ENCODE measurements at places on chromosomes 12 and 14.
A peak's percentile ranks its signal among the peaks of the same experiment; 100 is the strongest.

- DNase-seq, result peak; percentile 65
These were observed 24.3 kb upstream of the PLEKHD1 start for GRCh38 chr14:69460093-69460701.

DNA sequence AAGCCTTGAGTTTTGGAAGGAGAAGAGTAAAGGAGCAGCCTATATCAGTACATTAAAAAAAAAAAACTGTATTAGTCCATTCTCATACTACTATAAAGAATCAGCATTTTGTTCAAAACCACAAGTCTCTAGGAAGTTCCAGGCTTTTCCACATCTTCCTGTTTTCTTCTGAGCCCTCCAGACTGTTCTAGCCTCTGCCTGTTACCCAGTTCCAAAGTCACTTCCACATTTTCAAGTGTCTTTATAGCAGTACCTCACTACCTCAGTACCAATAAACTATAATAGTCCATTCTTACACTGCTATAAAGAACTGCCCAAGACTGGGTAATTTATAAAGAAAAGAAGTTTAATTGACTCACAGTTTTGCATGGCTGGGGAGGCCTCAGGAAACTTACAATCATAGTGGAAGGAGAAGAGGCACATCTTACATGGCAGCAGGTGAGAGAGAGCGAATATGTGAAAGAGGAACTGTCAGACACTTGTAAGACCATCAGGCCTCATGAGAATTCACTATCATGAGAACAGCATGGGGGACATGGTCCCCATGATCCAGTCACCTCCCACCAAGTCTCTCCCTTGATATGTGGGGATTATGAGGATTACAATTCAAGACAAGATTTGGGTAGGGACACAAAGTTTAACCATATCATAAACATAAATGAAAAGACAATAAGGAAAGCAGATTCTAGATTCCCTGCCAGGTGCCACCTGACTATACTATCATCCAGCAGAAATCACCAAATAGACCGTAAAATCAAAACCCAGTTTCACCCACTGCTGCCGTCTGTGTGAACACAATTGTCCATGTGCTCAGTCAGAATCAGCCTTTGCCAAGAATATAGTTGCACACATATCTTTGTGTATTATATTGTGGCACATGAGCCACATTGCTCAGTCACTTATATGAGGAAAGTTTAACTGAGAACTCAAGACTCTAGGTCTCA lies 27.8 kb downstream of the TOGARAM1 start:
- DNase-seq, result no peak

DNA sequence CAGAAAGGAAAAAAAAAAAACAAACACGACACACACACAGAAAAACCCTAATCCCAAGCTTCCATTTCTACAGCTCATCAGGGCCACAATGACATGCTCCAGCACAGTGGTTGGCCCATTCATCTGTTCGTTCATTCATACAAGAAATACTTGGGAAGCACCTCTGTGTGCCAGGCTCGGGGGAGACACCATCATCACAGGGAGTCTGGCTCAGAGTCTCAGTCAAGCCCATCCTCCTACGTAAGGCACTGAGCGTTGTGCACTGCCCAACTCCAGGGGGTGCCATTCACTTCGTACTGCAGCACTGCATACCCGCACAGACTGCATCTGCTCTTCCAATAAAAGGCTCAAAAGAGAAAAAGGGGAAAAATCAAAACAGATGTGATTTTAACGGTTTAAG lies 15.3 kb downstream of the VPS37B start:
- DNase-seq, result no peak

DNA sequence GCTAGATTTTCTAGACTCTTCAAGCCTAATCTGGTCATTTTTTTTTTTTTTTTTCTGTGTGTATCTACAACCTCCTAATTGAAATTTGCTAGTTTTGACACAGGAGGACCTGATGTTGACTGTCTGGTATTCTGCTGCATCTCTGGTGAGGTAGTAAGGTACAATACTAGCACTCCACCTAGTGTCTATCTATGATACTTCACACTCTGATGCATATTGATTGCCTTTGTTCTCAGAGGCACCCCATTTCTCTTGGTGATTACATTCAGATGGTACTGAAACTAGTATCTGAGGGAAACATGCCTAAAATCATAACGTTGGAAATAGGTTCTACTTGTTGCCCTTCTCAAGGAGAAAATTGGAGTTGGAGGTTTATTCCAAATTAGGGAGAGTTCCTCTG lies 930.5 kb upstream of the NOVA1 start:
- DNase-seq, result no peak

- peak; percentile 22 for DNase-seq
These were observed 29.0 kb downstream of the TESC start for GRCh38 chr12:117069926-117070900.

- DNase-seq, result no peak
These were observed 231.2 kb upstream of the DCN start for GRCh38 chr12:91413581-91414546.

DNA sequence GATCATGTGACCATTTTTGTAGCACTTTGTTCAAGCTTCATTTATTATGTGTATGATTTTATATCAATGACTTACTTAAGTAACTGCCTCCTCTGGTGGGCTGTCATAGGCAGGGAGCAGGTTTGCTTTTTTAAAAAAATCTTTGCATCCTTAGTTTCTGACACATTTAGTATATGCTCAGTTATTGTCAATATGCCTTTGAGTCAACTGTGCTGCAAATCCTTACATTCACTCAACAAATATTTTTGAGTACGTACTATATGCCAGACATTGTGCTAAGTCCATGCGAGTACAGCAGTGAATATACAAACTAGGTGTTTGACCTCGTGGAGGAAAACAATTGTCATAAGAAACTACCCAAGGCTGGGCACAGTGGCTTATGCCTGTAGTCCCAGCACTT lies 4.4 kb upstream of the ANAPC5 start:
- no peak for DNase-seq

- no peak for DNase-seq
These were observed 16.6 kb downstream of the SSH1 start for GRCh38 chr12:108840605-108841332.

DNA sequence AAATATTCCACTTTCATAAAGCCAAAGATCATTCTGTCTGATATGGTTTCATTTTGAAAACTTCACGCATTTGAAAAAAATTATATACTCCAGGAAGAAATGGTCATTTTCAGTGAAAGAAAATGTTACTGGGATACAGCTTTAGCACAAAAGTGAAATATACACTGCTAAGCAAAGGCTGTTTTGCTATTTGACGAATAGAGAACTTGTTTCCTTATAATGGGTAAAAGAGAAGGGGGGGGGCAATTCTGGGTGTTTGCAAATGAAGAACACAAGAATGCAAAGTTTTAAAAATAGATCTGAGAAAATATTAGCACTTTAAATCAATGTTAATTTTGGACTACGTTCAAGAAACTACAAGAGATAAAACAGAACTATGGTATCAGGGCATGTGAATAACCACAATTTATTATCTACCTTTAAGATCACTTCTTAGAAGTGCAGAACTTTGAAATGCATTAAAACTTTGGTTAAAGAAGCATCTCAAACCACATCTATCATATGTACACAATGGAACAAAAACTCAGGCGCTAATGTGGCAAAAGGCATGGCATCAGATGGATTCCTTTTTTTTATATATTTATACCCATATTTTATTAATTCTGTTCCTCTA lies 51.1 kb downstream of the EFCAB11 start:
- peak; percentile 29 for DNase-seq

GRCh38 chr14:39755269-39755878 lies 323.1 kb upstream of the FBXO33 start:
- DNase-seq, result no peak

- DNase-seq, result peak; percentile 39
These were observed 827.9 kb downstream of the BCL11B start for GRCh38 chr14:98444077-98444476.

DNA sequence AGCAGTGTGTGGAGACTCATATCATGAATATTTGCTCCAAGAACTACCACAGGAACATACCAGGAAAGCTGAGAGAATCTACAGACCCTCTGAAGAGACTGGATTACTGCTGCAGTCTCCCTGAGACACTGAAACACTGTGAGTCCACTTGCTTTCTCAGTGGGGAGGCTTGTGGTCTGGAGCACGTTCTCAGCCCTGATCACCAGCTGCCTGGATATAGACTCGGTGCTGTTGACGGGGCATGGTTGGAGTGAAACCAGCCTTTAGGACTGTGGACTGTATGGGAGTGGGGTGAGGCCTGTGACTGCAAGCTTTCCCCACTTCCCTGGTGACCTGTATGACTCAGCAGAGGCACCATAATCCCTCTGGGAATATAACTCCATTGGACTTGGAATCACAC lies 525.8 kb upstream of the FBXO33 start:
- no peak for DNase-seq

DNA sequence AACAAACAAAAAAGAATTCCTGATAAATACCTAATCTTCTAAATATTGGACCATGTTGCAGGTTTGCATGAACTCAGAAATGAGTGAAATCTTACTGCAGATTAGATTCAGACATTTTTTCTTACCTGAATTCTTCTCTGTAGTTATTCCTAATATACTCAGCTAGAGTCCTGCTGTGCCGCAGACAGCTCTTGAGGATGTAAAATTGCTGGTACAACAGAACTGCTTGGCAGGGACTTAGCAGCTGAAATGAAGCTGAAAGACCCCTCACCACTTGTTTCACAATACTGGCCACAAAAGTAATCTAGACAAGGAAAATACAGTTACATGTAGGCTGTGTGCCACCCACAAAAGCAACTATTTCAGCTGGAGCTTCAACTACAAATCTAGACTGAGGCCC lies 48.3 kb upstream of the KICS2 start:
- no peak for DNase-seq

DNA sequence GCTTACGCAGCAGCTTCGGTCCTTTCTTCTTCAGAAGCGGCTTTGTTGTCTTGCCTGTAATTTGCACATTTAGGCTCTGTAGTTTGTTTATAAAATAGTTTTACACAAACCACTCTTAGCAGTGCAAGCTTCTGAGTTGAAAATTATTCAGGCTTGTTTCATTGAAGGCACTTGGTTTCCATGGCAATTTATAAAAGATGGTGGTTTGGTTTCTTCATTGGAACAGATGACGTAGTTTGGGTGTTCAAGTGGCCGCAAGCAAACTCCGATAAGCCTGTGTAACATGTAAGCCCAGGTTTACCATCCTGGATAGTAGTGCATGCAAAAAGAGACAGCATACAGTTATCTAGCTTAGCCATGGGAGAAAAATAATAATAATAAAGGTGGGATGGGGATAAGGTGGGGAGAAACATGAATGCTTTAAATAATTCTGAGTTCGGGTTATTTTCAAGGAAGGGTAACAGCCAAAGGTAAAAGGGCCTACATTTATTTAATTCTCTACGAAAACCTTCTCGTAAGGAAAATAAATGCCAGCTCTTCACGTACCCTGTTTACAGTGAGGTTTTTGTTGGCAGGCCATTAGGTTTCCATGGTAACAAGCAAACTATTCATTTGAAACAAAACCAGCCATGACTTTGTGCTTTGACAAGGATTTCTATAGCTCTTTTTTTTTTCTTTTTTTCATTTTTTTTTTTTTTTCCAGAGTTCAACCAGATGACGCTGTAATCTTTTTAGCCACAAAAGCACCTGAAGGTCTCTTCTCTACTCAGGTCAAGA lies 189.6 kb upstream of the RPL10L start:
- no peak for DNase-seq

DNA sequence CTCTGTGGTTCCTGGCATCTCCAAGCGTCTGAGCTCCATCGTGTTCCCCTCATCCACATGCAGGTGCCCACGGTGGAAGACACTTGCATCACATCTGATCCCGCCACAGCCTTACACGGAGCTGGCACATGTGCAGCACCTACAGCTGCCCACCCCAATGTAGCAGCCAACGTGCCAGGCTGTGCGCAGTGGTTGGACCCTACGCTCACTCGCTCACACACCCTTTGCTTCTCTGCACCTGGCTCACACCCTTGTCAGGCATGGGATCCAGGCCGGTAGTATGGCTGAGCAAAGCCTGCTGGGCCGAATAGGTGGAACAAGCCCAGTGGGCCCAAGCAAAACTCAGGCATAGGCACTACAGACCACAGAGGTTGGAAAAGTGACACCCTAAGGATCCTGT lies 567.2 kb downstream of the FSCB start:
- DNase-seq, result no peak

DNA sequence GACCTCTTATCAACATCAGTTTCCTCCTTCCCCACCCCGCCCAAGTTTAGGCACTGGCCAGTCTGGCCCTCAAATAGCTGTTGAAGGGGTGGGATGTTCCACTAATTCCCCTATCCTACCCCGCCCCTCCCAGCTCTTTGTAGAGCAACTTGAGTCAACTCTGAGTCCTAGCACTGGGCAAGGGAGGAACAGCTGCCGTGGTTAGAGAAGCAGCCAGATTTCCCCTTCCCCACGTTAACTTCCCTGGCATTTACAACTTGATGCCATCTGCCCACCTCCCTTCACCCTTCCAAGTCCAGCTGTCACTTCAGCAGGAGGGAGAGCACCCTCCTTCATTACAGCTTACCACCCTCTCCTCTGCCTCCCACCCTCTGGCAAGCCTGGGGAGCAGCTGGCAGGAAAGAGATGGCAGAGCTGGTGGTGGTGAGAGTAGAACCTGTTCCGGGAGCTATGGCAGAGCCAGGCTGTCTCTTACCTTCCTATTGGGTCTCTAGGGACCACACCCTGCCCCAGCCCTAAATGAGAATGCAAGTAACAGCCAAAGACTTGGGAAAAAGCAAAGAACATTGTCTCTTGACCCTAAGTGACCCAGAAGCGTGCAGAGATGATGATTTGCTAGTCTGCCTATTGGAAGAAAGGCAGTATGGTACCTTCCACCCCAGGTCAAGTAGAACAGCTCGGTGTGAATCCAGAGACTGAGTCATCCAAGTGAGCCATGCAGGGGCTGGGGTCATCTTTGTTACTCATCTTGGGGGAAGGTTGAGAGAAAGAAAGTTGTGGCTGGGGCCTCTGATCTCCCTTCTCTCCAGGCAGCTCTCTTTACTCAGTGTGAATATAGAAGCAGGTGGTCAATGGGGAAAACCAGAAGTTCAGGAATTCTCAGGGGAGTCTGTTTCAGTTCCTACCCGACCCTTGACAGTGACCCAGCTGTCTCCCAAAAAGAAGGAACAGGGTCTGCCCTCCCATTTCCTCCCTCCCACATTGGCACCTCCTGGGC lies 1.5 kb downstream of the BLOC1S1 start:
- no peak for DNase-seq

DNA sequence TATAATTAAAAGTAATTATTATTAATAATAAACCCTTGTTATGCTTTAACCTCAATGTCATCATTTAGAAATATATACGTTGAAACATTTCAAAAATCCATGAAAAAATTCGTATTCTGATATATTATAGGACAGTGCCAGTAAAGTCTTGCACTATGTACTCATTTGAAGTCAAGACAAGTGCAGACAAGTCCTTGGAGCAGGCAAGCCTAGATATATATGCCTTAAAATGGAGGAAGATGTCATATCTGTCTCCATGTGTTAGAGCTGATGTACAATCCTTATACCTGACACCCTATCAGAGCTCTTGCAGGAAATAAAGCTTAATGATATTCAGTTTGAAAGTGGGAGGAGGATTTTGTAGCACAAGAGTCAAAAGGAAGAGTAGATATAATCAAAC lies 310.4 kb downstream of the KCNH5 start:
- DNase-seq, result no peak

GRCh38 chr14:24840204-24840893 lies 206.4 kb upstream of the GZMB start:
- no peak for DNase-seq

Data from CD4-positive, alpha-beta T cell treated with Interferon alpha-2 for 1 hour (primary cell).